Aorta (tissue), 5 donors: ENCODE measurements at places on chromosomes 5 and 9. TPM values are rescaled to one million over a fixed set of nuclear protein-coding genes. Genes with fewer than 3 reads are reported as not detected.
A peak's percentile ranks its signal among the peaks of the same experiment; 100 is the strongest.

ADAMTS13 gene
- 3.6 TPM for total RNA-seq

CDH9 gene
- not detected for total RNA-seq

GRCh38 chr9:17609312-17610005, 30.6 kb downstream of the SH3GL2 start:
- no peaks in the 10 kb centered on the region for H3K4me1 ChIP-seq
- DNase-seq, result no peak
- H3K27ac ChIP-seq, result no peak overlapping the region
- H3K36me3 ChIP-seq, result no peaks in the 10 kb centered on the region

DNA sequence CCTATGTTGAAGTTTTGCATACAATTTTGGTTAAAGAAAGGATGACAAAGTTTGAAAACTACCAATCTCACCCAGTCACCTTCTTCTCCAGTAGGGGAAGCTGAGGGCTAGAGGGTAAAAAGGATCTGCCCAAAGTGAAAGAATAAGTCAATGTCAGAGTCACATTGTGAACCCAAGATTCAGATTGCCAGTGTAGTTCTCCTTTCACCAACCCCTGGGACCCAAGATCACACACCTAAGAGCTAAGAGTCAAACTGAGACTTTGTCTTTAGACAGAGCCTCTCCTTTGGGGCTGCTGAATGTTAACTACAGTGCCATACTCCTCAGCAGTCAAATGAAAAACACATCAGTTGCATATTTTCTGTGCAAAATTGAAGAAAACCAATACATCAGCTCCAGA, 210.6 kb downstream of the ATP10B start:
- H3K4me1 ChIP-seq, result no peaks in the 10 kb centered on the region
- H3K4me3 ChIP-seq, result no peak overlapping the region
- H3K36me3 ChIP-seq, result no peaks in the 10 kb centered on the region
- no peak for DNase-seq

DNA sequence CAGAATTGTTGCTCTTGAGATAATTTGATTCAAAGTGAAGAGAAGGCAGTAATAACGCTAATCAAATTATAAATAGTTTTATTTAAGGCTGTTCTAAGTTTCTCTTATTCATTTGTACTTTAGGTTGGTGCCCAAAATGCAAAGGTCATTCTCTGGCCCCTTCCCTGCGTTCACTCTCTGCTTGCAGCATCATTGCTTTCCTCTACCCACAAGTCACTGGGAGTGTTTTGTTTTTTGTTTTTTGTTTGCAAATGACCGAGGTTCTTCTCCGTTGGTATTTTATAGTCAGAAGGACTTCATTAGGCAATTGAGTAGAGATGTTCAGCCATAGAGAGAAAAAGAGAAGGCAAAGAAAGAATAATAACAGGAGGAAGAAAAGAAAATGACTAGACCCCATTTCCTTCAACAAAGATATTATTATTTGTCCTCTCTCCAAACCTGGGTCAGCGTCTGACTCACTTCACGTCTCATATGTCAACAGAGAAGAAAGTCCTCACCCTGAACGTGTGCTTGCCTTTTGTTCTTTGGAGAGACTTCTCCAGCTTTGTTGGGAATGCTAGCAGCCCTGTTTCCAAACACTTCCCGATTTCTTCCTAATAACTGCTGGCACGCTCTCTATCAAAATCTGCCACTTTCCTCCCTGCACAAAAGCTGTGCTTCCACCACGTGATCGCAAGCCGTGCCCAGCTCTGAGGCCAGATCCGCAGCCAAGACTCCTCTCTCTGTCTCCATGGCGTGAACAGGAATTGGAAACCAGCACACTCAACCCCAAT, 119.8 kb downstream of the EBF1 start:
- H3K36me3 ChIP-seq, result no peaks in the 10 kb centered on the region
- peak; percentile 81 for DNase-seq
- no peak overlapping the region for H3K4me3 ChIP-seq
- H3K27me3 ChIP-seq, result no peaks in the 10 kb centered on the region
- H3K27ac ChIP-seq, result no peak overlapping the region

GRCh38 chr9:2872250-2872930, 28.5 kb upstream of the PUM3 start:
- DNase-seq, result no peak
- H3K4me1 ChIP-seq, result no peaks in the 10 kb centered on the region
- no peak overlapping the region for H3K4me3 ChIP-seq
